ENCODE measurements at places on chromosomes 4 and X.

DNA sequence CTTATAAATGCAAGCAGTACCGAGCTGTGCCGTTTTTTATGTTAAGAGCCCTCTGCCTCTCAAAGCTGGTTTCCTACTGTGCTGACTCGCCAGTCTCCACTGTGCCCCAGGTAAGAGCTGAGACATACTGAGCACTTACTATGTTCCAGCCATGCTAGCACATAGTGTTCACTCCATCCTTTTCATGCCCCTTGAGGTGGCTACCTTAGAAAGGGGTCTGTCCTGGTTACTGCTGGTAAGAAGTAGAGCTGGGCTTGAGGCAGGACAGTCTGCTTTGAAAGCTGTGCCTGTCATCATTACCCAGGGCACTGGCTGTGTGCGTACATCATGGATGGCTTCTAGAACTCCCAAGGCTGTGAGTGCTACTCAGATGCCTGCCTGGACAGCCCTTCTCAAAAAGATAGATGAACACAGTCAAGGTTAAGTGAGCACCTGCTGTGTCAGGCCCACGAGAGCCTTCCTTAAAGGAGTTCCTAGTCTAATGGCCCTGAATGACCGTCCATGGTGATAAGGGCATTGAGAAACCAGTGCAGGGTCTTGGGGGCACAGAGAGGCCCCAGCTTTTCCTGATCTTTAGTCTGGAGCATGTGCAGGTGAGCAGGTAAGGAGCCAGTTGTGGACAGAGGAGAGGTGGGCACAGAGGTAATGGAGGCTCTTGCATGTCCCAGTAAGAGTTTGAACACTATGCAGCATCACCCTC, 1.6 kb downstream of the STK32B start:
- DNase-seq, result no peak

GRCh38 chr4:153018031-153018430, 81.9 kb downstream of the FHDC1 start:
- DNase-seq, result no peak

- DNase-seq, result no peak
These were observed 857.4 kb downstream of the FAT4 start for GRCh38 chr4:126172126-126172525.

GRCh38 chr4:12595986-12596385, 888.2 kb downstream of the RAB28 start:
- DNase-seq, result no peak

DNA sequence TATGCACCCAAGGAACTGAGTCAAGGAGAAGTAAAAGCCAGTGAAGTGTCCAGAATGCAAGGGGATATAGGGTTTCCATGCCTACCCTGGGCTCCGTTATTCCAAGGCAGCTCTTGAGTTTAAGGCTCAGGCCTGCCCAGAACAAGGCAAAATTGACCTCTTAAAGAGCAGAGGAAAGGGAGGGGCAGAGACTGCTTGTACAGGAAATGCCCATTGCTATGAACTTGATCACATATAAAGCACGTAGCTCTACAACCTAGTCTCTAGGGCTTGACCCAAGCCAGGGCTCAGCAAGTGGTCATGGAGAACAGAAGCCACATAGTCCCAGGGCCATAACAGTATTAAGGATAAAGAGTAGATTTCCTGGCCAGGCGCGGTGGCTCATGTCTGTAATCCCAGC, 58.2 kb upstream of the MSN start:
- DNase-seq, result no peak

DNA sequence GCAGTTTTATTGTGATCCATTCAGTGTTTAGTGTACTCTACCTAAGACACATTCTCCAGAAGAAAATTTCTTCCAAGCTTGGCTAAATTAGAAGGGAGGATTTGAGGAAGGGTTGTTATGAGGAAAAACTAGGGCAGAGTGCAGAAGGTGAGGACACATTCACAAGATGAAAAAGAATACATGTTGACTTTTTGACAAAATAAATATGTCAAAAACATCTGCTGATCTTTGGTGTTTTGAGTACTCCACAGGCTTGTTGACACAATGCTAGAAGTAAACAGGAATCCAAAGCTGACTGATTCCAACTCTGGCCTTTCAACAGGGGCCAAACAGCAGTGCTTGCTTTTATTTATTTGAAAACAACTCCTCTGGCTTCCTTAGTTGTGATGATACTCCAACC, 125.8 kb upstream of the SLC7A11 start:
- no peak for DNase-seq

DNA sequence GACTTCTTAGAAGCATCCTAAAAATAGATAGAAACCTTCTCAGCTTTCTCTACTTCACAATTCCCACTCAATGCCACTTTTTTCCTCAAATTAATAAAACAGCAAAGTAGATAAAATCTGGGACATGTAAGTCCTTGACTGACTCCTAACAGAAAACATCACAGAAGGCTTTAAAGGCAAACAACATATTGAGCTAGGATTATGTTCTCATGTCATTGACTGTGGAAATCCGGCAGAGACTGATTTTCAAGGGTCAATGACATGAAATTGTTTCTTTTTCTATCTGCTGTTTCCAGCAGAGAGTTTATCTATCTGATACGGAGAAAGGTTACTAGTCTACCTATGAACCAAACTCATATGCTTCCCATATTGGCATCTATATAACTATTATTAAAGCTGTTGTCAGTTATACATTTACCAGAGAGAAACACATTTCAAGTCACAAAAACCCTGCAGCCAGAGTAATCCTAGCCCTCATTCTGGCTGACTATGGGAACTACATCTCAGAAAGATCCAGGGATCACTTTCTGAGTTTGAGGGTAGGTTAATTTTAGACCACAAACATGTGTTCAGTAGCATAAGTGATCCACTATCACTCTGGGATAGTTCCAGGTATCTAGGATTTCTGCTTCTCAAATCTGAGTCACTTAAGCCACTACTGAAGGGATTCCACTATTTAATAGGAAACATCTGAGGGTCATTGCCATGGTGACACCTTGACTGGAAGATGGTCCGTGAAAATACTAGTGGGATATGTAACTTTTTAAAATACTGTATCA, 147.6 kb downstream of the PPP3CA start:
- no peak for DNase-seq

- no peak for DNase-seq
These were observed 95.6 kb downstream of the STOX2 start for GRCh38 chr4:184000457-184001396.

GRCh38 chrX:43108828-43109227, 330.9 kb upstream of the PPP1R2C start:
- no peak for DNase-seq

DNA sequence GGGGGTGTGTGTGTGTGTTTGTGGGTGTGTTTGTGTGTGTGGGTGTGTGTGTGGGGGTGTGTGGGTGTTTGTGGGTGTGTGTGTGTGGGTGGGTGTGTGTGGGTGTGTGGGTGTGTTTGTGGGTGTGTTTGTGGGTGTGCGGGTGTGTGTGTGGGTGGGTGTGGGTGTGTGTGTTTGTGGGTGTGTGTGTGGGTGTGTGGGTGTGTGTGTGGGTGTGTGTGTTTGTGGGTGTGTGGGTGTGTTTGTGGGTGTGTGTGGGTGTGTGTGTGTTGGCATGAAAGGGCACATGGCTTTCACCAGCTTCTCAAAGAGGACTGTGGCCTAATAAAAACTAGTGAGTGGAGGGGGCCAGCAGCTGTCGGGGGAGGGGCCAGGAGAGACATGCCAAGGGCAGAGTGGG, 25.3 kb upstream of the ZNF185 start:
- DNase-seq, result no peak

- peak; percentile 77 for DNase-seq
These were observed 3.8 kb downstream of the GABRE start for GRCh38 chrX:151970661-151971060.

DNA sequence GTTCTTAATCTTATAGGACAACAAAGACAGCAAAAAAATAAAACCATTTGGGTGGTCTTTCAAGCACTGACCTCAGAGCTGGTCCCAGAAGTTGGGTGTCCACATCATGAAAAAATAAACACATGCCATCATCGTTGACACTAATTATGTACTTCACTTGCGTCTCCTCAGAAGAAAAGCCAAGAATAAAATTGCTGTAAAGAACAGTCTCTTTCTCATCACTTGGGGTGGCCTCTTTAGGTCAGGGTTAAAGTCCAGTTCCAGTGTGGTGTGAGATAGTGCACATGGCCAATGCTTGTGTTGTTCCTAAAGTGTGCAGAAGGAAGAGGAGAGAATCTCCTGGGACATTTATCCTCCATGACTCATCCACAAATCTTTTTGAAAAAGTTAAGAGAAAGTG, 49.5 kb upstream of the IBSP start:
- no peak for DNase-seq

GRCh38 chr4:147244786-147245185, 236.1 kb upstream of the EDNRA start:
- DNase-seq, result no peak

- no peak for DNase-seq
These were observed 192.8 kb downstream of the SMIM20 start for GRCh38 chr4:26106776-26107175.

DNA sequence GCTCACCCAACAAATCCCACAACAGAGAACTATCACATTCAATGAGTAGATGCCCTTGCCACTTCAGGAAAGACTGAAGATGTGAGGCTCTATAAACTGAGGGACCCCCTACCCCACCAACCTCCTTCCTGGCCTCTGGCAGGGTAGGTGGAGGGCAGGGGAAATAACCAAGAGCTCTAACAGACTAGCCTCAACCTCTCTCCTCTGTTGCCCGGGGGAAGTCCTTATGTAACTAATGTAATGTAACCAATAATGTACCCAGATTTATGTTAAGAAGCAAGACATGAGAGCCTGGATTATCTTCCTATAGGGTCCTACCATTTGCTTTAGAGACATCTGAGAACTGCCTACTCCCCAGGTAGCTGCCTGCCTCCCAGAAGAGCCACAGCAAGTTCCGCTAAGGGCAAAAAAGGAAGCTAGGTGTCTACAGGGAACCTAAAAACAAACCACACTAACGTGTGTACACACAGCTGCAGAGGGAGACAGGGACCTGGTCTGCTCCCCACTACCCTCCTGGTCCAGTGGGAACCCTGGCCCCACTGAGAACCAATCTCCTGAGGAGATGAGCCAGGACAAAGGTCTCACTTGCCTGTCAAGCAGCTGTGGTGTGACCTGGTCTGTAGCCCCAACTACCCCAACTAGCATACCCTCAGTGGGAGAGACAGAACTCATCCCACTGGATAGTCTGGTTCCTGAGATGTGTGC, 17.7 kb downstream of the OTUD5 start:
- DNase-seq, result no peak

DNA sequence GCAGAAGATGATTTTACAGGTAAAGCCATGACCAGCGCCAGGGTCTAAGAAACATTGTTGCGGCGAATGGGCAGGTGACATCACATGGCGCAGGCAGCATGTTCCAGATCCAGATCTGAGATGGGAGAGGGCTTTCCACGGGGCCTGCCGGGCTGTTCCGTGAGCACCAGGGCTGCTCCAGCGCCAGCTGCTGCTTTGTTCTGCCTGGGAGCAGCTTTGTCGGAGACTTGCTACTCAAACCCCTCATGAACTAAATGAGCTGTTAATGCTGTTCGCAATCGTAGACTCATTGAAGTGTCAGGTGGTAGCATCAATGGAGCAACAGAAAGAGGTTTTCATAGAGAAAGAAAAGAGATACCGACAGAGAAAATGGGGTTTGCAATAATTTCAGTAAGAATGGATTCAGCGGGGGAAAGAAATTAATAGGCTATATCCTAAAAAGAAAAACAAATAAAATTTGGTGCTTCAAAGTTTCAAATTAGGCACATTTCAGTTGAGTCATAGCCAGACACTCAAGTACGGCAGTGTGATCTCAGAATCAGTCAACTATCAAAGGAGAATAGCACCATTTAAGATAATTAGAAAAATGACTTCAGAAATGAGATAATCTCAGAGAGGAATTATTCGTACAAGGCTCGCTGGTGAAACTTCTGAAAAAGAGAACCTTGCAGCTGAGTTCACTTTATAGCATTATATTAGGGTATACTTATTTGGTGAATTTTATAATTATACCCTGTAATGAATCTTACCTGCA, 23.9 kb downstream of the SORBS2 start:
- no peak for DNase-seq

DNA sequence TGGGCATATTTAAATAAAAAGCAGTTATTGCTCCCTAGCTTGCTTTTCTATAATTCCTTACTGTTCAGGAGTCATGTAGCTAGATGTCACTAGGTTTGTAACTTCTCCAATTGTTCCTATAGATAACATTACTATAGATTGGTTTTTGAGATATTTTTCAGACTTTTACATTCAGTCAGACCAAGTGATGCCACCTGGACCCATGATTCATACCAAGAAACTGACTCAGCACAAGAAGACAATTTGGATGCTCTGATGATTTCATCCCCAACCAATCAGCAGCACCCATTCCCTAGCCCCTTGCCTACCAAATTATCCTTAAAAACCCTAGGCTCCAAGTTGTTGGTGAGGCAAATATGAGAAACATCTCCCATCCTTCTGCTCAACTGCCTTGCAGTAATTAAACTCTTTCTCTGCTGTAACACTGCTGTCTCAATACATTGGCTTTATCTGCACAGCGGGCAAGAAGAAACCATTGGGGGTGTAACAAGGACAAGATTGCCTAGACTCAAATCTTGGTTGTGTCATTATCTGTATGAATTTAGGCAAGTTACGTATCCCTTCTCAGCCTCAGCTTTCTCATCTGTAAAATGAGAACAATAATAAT, 11.8 kb upstream of the NEIL3 start:
- DNase-seq, result no peak

- peak; percentile 4 for DNase-seq
These were observed 30.8 kb downstream of the DIAPH2 start for GRCh38 chrX:96715481-96715880.

DNA sequence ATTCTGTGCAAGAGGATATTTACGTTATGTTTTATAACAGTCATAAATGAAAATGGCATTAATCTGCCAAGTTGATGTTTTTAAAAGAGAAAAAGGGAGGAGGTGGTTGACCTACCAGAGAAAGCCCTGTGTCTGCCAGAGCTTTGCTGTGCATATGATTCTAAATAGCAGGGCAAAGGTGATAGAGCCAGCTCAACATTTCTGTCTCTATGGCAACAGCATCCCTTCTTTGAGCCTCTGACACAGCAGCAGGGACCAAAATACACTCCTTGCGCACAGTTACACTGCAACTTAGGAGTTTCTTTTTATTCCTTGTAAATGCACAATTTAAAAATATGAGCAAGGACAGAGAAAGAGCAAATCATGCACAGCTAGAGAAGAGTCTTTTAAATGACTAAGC, 133.3 kb upstream of the RAI2 start:
- no peak for DNase-seq

DNA sequence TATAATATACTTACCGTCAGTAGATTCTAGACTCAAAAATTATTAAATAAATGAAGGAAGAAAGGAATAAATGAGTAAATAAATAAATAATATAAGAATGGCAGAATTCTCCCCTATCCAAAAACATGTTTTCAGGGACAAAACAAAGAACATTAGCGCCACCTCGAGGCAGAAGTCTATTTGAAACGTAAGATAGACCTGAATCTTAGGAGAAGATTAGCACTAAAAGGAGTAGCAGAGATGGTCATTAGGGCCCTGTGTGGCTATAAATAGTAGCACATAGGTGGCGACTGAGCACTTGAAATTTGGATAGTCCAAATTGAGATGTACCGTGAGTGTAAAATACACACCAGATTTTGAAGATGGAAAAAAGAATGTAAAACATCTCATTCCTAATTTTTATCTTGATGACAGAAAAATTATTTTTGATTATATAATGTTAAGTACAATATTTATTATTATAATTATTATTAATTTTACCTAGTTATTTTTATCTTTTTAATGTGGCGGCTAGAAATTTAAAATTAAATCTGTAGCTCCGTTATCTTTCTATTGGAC, 24.3 kb upstream of the SRD5A3 start:
- DNase-seq, result no peak
